Esophagus (tissue), 2 donors: ENCODE measurements at places on chromosomes 4 and X. TPM values are rescaled to one million over a fixed set of nuclear protein-coding genes. Genes with fewer than 3 reads are reported as not detected.

Gene PIR
- 17.0 TPM for polyA plus RNA-seq

Gene LARP1B
- polyA plus RNA-seq: 9.7 TPM

Gene MAML3
- polyA plus RNA-seq: 3.8 TPM

Gene SHOX
- polyA plus RNA-seq: not detected

Gene ACE2
- polyA plus RNA-seq: 3.1 TPM

Gene ADGRL3
- polyA plus RNA-seq: 0.20 TPM

Gene FRMD7
- not detected for polyA plus RNA-seq

Gene DKC1
- polyA plus RNA-seq: 43.0 TPM

Gene HTN1
- not detected for polyA plus RNA-seq

Gene NFKB1
- 16.5 TPM for polyA plus RNA-seq

Gene NXF2B
- not detected for polyA plus RNA-seq

Gene TSPYL2
- 20.0 TPM for polyA plus RNA-seq

Gene GAGE12E
- not detected for polyA plus RNA-seq

Gene MTNR1A
- not detected for polyA plus RNA-seq

Gene UCHL1
- 1.7 TPM for polyA plus RNA-seq

Gene TMPRSS11F
- 6.6 TPM for polyA plus RNA-seq

Gene APELA
- polyA plus RNA-seq: 0.05 TPM

Gene BTK
- polyA plus RNA-seq: 1.1 TPM

Gene PAGE2B
- polyA plus RNA-seq: 0.49 TPM

Gene DTHD1
- polyA plus RNA-seq: 0.04 TPM

Gene AREG
- 12.8 TPM for polyA plus RNA-seq

Gene SMARCA5
- polyA plus RNA-seq: 11.1 TPM

Gene IL2RG
- 23.1 TPM for polyA plus RNA-seq

Gene MAN2B2
- 7.3 TPM for polyA plus RNA-seq

Gene MAGEB10
- polyA plus RNA-seq: not detected

Gene TRIML1
- polyA plus RNA-seq: not detected

Gene ZNF280C
- 0.69 TPM for polyA plus RNA-seq

Gene LRAT
- 0.07 TPM for polyA plus RNA-seq

Gene RTL5
- polyA plus RNA-seq: 0.92 TPM

Gene UGT2B7
- polyA plus RNA-seq: not detected

Gene TBX22
- polyA plus RNA-seq: not detected

Gene TRMT2B
- 7.4 TPM for polyA plus RNA-seq

Gene MAGEB4
- polyA plus RNA-seq: not detected

Gene NAT8L
- polyA plus RNA-seq: 0.02 TPM

Gene SOX3
- not detected for polyA plus RNA-seq

Gene ABLIM2
- 12.4 TPM for polyA plus RNA-seq

Gene RAB39B
- 0.09 TPM for polyA plus RNA-seq

Gene SLC39A8
- polyA plus RNA-seq: 1.4 TPM

Gene CXorf49
- not detected for polyA plus RNA-seq

Gene MTTP
- 0.08 TPM for polyA plus RNA-seq

Gene DCAF8L2
- polyA plus RNA-seq: not detected

Gene CLDN34
- polyA plus RNA-seq: 0.45 TPM

Gene DRD5
- polyA plus RNA-seq: not detected

Gene PPP2R2C
- 23.2 TPM for polyA plus RNA-seq
